RPMI7951 (cell line): ENCODE measurements at places on chromosomes 1 and 21. TPM values are rescaled to one million over a fixed set of nuclear protein-coding genes. Genes with fewer than 3 reads are reported as not detected.

The LRRC71 gene
- total RNA-seq, result not detected in 2 replicates

The BEND5 gene
- 1.6 and 1.8 TPM in 2 replicates for total RNA-seq

The GPX7 gene
- 32.6 and 38.9 TPM in 2 replicates for total RNA-seq

DNA sequence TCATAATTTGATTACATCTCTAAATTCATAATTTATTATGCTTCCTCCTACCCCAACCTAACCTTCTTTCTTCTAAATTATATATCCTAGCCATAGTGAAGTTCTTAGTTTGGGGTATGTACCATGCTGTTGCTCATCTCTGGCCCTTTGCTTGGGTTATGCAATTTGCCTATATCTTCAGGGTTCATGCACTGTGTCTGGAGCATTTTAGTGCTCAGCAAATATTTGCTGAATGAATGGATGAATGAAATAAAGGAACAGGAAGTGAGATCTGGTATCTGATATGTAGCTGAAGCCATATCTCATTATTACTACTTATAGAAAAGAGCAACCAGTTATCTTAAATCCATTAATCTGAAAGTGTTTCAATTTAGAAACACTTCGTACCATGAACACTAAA is 137.6 kb downstream of the GPATCH2 start:
- no peak for DNase-seq

DNA sequence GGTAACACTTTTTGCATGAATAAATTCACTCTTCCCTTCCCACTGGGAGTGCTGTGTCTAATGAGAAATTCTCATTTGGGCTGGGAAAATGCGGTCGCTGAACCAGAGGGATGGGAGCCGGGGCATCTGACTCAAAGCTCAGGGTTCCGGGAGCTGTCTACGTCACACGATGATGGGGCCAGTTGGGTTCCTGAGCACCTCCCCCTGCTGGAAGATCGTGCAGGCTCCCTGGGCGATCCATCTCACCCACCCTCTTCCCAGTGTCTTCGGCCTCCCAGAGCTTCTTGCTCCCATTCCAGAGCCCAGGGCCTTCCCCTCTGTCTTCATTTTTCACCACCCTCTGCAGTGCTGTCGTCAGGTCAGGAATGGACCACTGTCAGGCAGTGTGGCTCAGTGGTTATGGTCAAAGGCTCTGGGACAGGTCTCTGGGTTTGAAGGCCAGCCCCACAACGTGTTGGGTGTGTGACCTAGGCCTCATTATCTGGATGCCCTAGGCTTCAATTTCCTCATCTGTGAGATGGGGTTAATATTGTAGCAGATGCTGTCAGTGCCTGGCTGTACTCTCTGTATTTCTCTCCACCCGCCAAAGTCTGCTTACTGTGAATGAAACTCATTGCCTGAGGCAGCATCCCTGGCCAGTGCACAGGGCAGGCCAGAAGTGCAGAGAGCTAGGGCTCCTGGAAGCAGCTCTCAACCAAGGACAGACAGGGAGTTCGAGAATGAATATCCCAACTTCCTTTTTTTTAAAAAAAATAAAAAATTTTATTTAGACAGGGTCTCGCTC is 31.8 kb downstream of the IGSF21 start:
- DNase-seq, result no peak

DNA sequence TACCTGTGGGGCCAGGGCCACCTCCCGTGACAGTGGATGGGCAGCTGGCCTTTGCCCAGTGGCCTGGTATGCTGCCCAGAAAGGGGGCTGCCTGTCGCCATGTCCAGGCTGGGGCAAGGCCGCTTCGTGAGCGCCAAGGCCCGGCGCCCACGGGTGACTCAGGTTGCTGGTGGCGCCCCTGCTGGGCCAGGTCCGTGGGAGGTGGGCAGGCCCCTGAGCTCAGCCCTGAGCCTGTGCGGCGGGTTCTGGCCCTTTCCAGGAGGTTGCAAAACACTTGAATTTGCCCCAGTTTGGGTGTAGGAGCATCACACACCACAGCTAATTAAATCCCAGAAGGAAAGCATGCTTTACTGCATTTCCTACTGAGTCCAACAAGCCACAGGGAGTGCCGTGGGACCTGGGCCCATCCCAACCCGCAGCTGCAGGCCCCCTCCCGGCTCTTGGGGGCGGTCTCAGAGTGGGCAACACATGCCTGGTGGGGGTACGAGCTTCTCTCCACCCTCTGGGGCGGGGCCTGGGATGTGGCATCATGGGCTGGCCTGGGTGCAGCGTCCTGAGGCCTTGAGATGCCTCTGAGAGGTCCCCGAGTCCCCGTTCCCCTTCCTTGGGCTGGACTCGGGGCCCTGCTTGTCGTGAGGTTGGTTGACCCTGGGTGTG is 159.8 kb downstream of the PEX14 start:
- DNase-seq, result no peak

DNA sequence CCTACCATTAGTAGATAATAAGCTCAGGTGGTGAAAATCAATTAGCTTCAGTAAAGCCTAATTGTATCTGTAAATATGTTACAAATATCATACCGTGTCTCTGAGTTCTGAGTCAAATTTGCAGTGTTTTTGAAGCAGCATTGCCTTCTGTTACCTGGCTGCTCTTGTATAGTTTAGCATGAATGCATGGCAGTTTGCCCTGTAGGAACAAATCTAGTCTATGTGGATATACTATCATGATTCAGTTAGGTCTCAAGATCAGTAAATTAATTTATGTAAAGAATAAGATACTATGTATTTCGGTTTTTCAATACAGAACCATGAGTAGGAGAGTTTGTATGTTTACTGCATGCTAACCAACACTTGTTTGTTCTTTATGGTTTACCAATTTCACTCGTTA is 240.6 kb upstream of the C1orf105 start:
- DNase-seq, result no peak

- DNase-seq, result no peak
Observed at GRCh38 chr1:245000872-245001188, 136.5 kb upstream of the HNRNPU start.

GRCh38 chr1:156898161-156898566 is 4.6 kb downstream of the PEAR1 start:
- no peak for DNase-seq

GRCh38 chr1:162627662-162628296 is 4.5 kb upstream of the DDR2 start:
- peak; percentile 54 for DNase-seq

DNA sequence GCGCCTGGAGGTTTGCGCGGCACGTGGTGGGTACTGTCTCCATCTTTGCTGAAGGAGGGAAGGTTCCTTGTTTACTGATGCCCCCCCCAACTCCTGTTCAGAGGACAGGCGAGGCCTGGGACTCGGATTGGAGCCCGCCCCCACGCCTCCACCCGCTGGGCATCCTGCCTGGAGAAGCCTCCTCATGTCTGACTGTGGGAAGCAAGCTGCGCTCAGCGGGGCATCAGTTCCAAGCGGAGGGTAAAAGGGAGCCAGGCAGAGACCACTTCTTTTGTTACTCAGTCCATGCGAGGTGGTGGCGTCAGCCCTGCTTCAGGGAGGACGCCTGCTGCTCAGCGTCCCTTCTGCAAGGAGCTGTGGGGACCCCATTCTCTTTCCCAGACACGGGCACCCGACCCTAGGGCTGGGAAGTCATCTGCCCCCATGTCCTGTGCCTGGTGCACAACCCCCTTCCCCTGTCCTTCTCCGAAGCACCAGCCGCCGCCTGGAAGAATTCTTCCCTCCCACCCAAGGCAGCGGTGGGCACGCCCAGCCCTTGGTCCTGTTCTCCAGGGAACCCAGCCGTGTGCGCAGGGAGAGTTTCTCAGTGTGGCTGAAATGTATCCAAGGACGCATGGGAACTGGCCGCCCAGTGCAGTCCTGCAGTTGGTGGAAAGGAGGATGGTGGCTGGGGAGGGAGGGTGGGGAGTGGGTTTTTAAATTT is 414.0 kb downstream of the CAMTA1 start:
- DNase-seq, result no peak

DNA sequence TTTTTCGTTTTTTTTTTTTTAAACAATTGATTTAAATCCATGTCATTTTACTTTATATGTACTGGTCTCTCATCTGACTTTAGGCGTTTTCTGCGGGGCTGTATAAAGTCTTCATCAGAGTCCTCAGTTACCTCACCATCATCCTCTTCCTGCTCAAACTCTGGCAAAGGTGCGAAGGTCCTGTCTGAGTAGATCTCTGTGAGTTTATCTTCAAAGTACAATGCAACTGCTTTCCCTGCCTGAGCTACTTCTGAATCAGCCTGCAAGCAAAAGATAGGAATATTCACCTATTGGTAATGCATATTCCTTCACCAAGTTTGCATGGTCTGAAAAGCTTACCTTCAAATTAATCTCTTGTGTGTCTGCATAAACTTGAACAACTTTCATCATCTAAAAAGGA is 113.4 kb downstream of the TRIM33 start:
- no peak for DNase-seq
